ENCODE measurements at places on chromosomes 7 and 10. TPM values are rescaled to one million over a fixed set of nuclear protein-coding genes. Genes with fewer than 3 reads are reported as not detected.

- H3K36me3 ChIP-seq, result peaks cover 50% of the 10 kb centered on the region
- no peak overlapping the region for H3K27ac ChIP-seq
- no peak overlapping the region for H3K4me3 ChIP-seq
- DNase-seq, result no peak
- no peaks in the 10 kb centered on the region for H3K4me1 ChIP-seq
Measured at GRCh38 chr10:20852303-20852702, 44.8 kb downstream of the NEBL start.

GRCh38 chr7:116317907-116318306 is 107.6 kb downstream of the TES start:
- H3K36me3 ChIP-seq, result no peaks in the 10 kb centered on the region
- no peaks in the 10 kb centered on the region for H3K27me3 ChIP-seq
- peak overlapping the region; percentile 74 for H3K27ac ChIP-seq
- H3K4me3 ChIP-seq, result no peak overlapping the region
- H3K4me1 ChIP-seq, result peaks cover 30% of the 10 kb centered on the region

DNA sequence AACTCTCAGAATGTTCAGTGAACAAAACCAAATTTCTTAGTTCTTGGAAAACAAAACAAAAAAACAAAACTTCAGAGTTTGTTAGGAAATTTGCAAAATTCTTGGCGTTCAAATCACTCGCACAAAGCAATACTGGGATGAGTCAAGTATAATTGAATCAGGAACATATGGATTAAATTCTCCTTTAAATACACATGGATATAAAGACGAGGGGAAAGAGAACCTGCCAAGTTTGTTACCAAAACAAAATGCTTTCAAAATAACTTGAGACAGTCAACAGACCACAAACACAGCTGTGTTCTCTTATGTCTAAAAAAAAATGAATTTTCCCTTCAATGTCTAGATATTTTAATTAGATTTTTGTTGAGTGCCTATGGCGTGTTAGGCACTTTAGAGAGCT is 93.5 kb upstream of the MPP7 start:
- H3K4me1 ChIP-seq, result no peaks in the 10 kb centered on the region
- no peak overlapping the region for H3K27ac ChIP-seq
- no peaks in the 10 kb centered on the region for H3K36me3 ChIP-seq
- no peak for DNase-seq
- no peak overlapping the region for H3K4me3 ChIP-seq

GRCh38 chr10:4671451-4672145 is 154.4 kb upstream of the AKR1E2 start:
- H3K27ac ChIP-seq, result no peak overlapping the region
- no peaks in the 10 kb centered on the region for H3K36me3 ChIP-seq
- no peak for DNase-seq
- no peaks in the 10 kb centered on the region for H3K4me1 ChIP-seq

DNA sequence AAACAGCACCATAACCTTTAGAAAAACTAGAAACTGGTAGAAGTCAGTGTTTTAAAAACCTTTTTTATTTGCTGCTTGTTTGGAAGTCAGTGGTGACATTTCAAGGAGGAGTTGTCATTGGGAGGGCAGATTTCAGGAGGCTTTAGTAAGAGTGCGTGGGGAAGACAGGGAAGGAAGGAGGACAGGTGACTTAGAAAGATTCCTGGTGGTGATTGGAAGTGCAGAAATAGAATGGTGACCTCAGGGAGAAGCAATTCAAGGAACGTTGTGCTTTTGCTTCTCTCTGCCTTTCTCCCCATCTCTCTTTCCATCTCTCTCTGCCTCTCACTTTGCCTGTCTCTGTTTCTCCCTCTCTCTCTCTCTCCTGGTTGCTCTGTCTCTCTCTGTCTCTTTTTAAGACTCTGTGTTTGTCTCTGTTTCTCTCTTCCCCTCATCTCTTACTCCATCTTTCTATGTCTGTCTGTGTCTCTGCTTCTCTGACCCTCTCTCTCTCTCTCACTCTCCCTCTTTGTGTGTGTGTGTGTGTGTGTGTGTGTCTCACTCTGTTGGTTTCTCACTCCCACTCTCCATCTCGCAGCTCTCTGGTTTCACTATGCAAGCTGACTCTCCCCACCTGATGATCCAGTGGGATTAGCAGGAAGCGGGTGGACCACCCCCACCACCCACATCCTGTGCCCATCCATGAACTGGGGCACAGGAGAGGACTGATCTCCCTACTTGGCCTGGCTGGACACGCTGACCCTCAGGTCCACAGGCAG is 10.9 kb upstream of the PFKP start:
- H3K4me3 ChIP-seq, result no peak overlapping the region
- no peak overlapping the region for H3K27ac ChIP-seq
- H3K27me3 ChIP-seq, result no peaks in the 10 kb centered on the region
- peaks cover 14% of the 10 kb centered on the region for H3K4me1 ChIP-seq
- no peak for DNase-seq
- H3K36me3 ChIP-seq, result no peaks in the 10 kb centered on the region

DNA sequence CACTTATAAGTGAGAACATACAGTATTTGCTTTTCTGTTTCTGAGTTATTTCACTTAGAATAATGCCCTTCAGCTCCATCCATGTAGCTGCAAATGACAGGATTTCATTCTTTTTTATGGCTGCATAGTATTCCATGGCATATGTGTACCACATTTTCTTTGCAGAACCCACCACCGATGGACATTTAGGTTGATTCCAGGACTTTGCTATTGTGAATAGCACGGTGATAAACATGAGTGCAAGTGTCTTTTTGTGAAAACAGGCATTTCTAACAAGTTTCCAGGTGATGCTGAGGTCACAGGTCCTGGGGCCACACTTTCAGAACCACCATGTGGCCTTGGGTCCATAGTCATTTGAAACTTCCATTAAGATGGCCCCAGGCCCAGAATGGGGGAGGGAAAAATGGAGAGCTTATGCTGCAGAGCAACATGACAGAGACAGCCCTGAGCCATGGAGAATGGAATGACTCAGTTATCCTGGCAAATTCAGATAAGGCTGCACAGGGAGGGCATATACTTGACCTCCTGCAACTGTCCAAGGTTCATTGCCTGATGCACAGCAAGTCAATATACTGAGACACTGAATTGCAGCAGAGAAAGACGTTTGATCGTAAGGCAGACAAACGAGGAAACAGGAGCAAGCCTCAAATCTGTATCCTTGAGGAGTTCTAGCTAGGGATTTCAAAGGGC is 248.0 kb upstream of the GALNT17 start:
- no peak for DNase-seq
- H3K27ac ChIP-seq, result no peak overlapping the region
- H3K4me1 ChIP-seq, result no peaks in the 10 kb centered on the region

GRCh38 chr10:116848032-116848943 is 1.0 kb upstream of the ENO4 start:
- peak overlapping the region; percentile 72 for H3K4me3 ChIP-seq
- peaks cover 15% of the 10 kb centered on the region for H3K4me1 ChIP-seq
- H3K27me3 ChIP-seq, result no peaks in the 10 kb centered on the region
- no peaks in the 10 kb centered on the region for H3K36me3 ChIP-seq

- H3K36me3 ChIP-seq, result no peaks in the 10 kb centered on the region
- no peak for DNase-seq
- H3K27me3 ChIP-seq, result no peaks in the 10 kb centered on the region
- H3K4me1 ChIP-seq, result peaks cover 25% of the 10 kb centered on the region
- no peak overlapping the region for H3K4me3 ChIP-seq
- no peak overlapping the region for H3K27ac ChIP-seq
Measured at GRCh38 chr10:17022466-17022825, 107.2 kb downstream of the CUBN start.

GRCh38 chr10:103458720-103459119 is at the start of gene CALHM1:
Gene CALHM1, minus strand, starts transcription at chr10:103458900. Its CDS starts 149 bp downstream, at chr10:103458751.
- H3K27ac ChIP-seq, result no peak within 1 kb of the TSS
- no peak within 1 kb of the TSS for H3K4me3 ChIP-seq
- no peak for DNase-seq
- H3K4me1 ChIP-seq, result no peaks in the 10 kb centered on the region

- H3K4me1 ChIP-seq, result peaks cover 39% of the 10 kb centered on the region
- no peaks in the 10 kb centered on the region for H3K27me3 ChIP-seq
- peaks cover 34% of the 10 kb centered on the region for H3K36me3 ChIP-seq
- no peak for DNase-seq
- no peak overlapping the region for H3K4me3 ChIP-seq
- peak overlapping the region; percentile 49 for H3K27ac ChIP-seq
Measured at GRCh38 chr10:28587970-28588290, 55.0 kb downstream of the WAC start.

DNA sequence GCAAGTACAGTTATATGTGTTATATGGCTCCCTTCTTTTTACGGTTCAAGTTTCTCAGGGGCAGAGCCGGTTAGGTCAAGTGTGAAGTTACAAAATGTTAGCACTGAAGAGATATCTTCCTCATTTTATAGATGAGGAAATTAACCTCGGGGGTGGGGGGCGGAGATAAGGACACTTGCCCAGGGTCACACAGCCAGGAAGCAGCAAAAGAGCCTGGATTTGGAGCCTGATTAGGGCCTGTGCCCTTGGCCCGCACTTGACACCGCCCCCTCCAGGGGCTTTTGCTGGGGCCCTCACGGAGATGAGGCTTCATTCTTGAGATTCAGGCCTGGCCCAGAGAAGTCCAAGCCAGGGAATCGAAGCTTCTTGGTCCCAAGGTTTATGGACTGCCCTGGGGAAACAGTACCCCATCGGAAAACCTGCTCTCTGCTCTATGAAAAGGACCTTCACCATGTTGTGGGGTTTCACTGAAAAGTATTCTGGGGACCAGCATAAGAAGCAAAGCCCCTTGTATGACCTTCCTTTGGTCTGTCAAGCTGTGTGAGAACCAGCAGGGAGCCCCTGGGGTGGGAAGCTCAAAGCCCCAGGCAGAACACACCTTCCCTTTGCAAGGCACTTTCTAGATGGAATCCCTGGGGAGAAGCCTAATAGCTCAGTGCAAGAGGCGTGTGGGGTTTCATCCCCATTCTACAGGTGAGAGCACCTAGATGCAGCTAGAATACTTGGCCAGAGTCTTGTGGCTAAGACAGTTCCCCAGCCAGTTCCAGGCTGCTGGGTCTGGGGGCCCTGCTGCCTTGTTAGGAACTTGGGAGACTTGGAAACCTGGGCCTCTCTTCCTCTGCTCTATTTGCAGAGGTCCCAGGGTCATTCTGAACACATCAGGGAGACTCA is 21.9 kb downstream of the UNC5B start:
- peaks cover 19% of the 10 kb centered on the region for H3K4me1 ChIP-seq
- no peak for DNase-seq
- H3K27ac ChIP-seq, result no peak overlapping the region

DKK1 gene
- not detected for total RNA-seq

EPHA1 gene
- total RNA-seq, result 0.17 TPM

GDI2 gene
- total RNA-seq, result 194 TPM

DNA2 gene
- total RNA-seq, result 2.9 TPM

NSUN5 gene
- 21.6 TPM for total RNA-seq

PAPSS2 gene
- total RNA-seq, result 16.7 TPM

SMKR1 gene
- total RNA-seq, result not detected

Measured in esophagus muscularis mucosa (tissue), 4 donors.